Esophagus muscularis mucosa (tissue), 4 donors: ENCODE measurements at places on chromosomes 12 and 14. TPM values are rescaled to one million over a fixed set of nuclear protein-coding genes. Genes with fewer than 3 reads are reported as not detected.

- peak; percentile 77 for DNase-seq
Measured at GRCh38 chr12:1878214-1878613, 40.2 kb downstream of the CACNA2D4 start.

DNA sequence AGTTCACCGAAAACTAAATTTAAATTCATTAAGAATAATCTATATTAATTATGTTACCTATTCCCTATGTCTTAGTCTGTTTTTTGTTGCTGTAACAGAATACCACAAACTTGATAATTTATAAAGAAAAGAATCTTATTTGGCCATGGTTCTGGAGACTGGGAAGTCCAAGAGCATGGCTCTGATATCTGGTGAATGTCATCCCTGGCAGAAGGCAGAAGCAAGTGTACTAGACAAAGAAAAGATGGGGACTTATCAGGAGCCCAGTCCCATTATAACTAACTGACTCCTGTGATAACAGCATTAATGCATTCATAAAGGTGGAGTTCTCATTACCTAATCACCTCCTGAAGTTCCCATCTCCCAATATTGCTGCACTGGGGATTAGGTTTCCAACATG is 33.3 kb upstream of the BCAT1 start:
- DNase-seq, result peak; percentile 8

DNA sequence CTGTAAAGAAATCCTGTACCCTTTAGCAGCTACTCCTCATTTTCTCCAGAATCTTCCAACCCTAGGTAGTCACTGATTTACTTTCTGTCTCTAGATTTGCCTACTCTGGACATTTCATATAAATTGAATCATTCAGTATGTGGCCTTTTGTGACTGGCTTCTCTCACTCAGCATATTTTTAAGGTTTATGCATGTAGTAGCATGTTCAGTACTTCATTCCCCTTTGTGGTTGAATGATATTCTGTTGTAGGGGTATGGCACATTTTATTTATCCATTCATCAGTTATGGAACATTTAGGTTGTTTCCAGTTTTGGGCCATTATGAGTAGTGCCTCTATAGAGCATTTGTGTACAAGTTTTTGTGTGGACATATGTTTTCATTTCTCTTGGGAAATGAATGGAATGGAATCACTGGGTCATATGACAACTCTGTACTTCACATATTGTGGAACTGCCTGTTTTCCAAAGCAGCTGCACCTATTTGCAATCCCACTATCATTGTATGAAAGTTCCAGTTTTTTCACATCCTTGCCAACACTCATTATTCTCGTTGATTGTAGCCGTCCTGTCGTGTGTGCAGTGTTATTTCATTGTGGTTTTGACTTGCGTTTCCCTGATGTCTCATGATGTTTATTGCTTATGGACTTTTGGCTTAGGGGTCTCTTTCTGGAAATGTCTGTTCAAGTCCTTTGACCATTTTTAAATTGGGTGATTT is 57.2 kb downstream of the ATF7IP start:
- DNase-seq, result no peak

GRCh38 chr12:55718015-55718414 is 2.2 kb downstream of the BLOC1S1 start:
- DNase-seq, result no peak

DNA sequence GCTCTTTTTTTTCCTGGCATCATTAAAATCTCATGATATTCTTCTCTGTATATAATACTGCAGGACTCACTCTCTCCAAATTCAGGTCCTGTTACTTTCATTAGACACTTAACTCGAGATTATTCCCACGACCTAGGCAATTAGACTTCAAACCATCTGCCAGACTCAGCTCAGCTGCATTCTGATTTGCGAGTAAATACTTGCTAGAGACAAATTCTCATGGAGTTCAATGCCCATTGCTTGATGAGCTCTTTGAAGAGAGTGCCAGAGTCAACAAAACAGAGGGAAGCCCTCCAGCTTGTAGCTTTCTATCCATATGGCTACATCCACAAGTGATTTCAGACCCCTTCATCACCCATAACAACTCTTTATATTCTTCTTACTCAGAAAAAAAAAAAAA is 88.3 kb downstream of the GTF2A1 start:
- DNase-seq, result no peak

- no peak for DNase-seq
Measured at GRCh38 chr12:6899837-6900519, 4.6 kb upstream of the LRRC23 start.

CYP46A1 gene
- total RNA-seq, result 1.2 TPM

PLBD2 gene
- total RNA-seq, result 60.9 TPM

BCL2L14 gene
- total RNA-seq, result not detected

CLEC9A gene
- not detected for total RNA-seq

ENDOU gene
- total RNA-seq, result 0.39 TPM

SIX6 gene
- not detected for total RNA-seq
